ENCODE measurements at places on chromosomes 7 and 10.
A peak's percentile ranks its signal among the peaks of the same experiment; 100 is the strongest.

DNA sequence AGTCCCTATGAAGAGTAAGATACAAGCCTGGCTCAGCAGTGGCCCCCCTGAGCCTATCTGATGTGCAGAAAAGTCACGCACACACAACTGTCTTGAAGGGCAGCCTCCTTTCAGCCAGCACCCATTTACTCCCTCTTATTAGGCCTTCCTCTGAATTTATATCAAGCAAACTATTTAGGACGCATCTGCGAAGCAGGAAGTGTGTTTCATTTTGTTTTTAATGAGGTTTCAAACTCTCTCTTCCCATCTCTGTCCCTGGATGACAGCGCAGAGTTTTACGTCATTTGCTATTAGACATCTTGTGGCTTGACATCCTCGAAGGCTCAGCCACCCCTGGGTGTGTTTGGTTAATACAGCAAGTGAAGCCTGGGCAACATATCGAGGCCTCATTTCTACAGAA, 79.5 kb downstream of the CUX1 start:
- DNase-seq, result no peak

DNA sequence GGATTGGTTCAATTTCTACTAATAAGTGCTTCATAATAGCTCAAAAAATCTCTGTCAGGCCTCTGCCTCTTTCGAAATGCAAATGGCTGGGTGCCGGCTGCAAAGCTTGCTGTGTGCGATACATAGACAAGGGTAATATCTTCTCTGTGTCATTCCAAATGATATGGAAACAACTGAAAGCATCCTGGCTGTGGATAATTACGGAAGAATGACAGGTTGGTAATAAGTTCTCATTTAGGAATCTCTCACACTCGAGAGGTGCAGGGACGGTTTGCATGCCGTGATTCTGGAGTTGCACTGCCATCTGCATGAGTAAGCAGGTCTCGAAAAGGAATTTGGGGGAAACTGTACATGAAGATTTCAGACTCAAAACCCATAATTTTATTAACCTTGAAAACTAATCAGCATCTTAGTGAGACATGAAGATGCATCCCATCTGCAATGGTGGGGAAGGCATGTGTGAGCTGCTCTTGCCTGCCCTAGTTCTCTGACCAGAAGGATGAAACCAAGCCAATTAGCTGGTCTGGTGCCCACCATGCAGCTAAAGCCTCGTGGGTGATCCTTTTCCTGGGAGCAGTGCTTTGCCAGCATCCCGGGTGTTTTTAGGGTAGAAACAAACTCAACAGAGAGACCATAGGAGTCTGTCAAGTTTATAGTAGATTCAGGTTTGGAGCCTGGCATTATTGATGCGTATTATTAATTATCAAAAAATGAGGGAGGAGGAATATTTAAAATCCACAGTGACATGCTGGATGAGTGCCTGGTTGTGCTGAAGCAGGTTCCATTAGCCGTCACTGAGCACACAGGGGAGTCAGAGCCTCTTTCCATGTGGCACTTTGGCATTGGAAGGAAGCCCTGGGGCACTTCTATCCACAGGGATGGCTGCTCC, 503.6 kb upstream of the MGMT start:
- DNase-seq, result no peak

- no peak for DNase-seq
Measured at GRCh38 chr10:94546049-94546900, 687 bp downstream of the HELLS start.

DNA sequence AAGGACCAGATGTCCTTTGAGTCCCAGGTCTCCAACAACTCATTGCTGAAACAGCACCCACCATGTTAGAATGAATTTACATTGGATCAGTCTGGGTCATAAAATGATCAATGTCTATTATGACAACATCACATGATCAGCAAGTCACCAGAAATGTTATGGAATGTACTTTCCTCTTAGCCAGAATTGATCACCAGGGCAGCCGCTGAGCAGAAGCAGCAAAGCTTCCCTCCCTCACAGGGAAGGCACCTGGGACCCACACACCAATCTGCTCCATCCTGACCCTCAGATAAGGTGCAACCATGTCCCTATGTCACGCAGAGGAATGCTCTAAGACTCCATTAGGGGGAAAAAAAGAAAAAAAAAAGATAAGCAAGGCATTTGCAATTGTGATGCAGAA, 30.0 kb downstream of the FGFR2 start:
- no peak for DNase-seq

GRCh38 chr10:121522831-121523230, 75.4 kb downstream of the FGFR2 start:
- no peak for DNase-seq

DNA sequence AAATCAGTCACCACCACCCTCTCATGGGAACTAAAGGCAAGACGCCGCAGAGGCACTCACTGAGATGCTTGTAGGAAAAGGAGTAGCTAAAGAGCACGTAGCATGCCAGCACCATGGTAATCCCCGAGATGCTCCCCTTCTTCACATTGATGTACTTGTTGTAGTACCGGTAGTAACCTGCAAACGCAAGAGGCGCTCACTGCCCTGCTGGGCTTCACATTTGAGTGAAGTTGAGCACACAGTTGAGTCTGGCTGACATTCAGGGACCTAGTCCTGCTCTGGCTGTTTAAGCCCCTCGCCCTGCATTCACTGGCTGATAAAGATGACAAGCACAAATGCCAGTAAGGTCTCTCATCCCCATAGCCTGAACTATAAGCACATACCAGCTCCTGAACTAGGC, 6.9 kb downstream of the ATP5MF start:
- DNase-seq, result peak; percentile 6

GRCh38 chr10:124642088-124642710, 102.0 kb downstream of the FAM53B start:
- DNase-seq, result no peak

DNA sequence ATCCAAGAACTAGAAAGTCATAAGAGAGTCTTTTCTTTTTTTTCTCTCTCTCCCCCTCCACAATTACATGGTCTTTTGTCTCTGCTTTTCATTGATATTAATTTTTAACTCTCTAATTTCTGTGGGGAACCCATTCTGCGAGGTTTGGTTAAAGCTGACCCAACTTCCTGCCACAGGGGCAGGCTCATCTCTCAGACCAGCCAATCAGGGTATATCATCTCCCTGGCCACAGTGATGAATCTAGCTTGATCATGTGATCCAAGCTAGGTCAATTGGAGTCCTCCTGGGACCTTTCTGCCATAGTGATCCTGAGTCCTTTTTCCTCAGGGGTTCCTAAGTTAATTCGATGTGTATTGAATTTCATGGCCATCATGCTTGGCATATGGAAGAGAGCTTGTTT, 38.0 kb upstream of the TRUB1 start:
- DNase-seq, result no peak

DNA sequence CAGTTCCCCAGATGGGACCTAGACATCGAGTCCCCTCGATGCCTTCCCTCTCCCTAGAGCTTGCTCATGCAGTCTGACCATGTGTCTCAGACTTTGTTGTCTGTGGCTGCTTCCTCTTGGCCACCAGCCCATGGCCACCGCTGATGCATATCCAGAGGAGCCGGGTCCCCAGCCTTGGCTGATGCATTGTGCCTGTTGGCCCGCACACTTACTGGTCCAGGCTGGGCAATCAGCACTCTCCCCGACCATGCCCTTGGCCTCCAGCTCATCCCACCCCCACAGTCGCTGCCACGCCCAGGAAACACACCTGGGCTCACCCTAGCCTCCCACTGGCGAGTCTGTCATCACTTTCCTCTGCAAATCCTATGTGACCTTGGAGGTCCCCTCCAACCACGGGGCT, 10.1 kb downstream of the NPC1L1 start:
- no peak for DNase-seq

Measured in GDM1 (cell line).